ENCODE measurements at places on chromosomes 2 and 18.

DNA sequence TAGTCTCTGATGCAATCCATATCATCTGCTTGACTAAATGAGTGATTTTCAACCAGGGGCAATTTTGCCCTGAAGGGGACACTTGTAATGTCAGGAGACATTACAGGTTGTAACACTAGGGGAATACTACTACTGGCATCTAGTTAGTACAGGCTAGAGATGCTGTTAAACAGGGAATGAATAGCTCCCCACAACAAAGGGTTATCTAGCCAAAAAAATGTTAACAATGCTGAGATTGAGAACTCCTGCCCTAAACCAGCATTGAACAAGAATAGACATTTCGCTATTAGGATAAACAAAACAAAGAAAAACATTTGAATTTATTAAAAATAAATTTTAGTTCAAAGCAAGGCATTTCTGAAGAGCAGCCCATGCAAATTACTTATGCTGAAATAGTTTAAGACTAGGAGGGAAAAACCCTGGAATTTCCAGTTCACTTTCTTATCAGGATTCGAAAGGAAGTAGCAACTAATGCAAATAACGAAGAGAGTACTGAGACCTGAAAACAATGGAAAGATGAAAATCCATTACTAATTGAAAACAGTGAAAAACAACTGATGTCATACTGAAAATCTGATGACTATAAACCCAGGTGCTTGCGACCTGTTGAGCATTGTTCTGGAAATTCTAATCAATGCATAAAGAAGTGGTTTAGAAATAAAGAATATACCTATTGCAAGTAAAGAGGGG, 53.1 kb downstream of the CAB39 start:
- DNase-seq, result no peak

GRCh38 chr2:104120171-104120570, 733.7 kb upstream of the POU3F3 start:
- no peak for DNase-seq

- no peak for DNase-seq
These were observed 125.1 kb upstream of the LMAN1 start for GRCh38 chr18:59484131-59484530.

GRCh38 chr2:229130522-229130921, 140.6 kb downstream of the PID1 start:
- no peak for DNase-seq

- DNase-seq, result no peak
These were observed 16.7 kb upstream of the CNGA3 start for GRCh38 chr2:98329549-98329948.

DNA sequence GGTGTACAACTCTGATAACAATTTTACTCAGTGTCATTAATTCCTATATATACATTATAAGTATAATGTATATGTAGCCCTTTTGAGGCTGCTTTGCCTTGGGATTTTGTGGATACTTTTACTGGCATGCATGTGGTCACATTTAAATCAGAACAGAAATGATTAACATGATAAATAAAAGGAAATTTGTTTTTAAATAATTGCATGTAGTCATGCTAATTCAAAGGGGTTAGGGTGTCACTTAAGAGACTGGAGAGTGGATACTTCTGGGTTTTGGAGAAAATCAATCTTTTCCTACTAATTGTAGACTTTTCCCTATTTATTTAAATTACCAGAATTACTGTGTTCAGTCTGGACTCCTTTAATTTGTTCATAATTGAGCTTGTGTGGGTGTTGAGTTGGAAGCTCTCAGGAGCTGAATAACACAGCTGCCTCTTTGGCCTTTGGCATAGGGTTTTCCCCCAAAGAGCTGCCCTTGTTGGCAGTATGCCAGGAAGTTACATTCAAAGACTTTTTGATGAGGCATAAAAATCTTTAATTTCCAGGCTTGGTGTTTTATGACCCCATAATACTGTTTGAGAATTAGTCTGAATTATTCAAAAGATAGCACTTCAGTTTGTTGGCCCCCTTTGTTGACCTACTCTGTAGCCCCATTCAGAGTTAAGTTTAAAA, 484.7 kb upstream of the NRP2 start:
- no peak for DNase-seq

GRCh38 chr2:46363535-46364170, 66.4 kb downstream of the EPAS1 start:
- DNase-seq, result peak; percentile 11

DNA sequence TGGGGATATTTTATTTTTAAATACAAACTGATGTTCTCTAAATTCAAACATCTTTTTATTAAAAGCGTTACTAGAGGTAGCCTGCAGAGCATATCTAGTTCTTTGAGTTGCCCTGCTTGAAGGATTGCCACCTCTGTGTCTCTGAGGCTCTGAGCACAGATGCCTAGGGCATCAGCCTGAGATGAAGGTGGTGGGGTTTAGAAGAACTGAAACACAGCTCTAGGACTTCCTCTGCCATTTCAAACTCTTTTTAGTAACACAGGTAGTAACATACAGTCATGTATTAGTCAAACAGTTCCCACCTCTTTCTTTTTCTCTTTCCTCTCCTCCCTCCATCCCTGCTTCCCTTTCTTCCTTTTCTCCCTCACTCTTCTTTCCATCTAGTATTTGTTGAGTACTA, 57.6 kb downstream of the TTC21B start:
- no peak for DNase-seq

DNA sequence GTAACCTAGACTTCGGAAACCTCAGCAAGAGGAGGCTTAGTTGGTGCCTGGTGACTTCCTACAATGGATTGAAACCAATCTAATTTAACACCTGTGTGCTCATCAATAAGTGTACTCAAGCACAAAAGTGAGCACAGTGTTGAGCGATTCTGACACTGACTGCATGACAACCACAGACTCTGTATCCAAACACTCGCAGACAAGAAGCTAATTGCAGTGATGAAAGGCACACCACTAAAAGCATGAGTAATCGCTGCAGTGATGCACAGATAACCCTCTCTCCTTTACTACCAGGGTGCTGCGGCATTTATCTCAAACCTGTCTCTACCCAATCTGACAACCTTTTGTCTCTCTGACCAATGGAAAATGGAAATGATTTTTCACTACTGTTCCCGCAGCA, 168.1 kb downstream of the AFF3 start:
- DNase-seq, result no peak

DNA sequence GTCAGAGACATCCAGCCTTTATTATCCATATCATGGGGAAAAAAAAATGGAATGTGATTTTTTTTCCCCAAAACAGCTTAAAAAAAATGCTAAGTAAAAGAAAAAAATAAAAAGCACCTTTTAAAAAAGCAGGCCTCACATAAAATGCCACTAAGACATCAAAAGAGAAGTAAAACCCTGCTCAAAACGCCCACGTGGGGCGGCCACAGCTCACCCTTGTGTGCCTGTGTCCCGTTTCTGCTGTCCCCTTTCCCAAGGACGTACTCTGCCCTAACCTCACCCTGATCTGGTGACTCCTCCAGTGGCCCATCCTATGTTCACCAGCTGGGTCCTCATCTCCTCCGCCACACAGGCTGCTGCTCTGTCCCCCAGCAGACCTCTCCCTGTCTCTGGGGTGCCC, 125.4 kb downstream of the NEDD4L start:
- DNase-seq, result no peak

DNA sequence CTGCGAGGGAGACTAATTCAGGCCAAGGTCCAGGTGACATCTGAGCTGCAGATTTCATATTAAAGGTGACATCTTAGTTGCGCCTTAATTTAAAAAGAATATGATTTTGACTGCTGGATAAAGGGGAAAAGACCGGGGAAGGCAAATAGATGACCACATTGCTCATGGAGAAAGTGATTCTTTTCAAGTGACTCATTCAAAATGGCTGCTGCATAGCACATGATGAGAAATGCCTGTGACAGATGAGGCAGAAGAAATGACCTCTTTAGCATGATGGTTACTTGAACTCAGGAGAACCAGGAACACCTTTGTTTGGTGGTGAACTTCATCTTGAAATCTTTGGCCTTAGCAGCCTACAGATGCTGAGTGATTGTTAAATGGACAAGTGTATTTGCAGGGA, 385.8 kb upstream of the TRIB2 start:
- DNase-seq, result peak; percentile 22

DNA sequence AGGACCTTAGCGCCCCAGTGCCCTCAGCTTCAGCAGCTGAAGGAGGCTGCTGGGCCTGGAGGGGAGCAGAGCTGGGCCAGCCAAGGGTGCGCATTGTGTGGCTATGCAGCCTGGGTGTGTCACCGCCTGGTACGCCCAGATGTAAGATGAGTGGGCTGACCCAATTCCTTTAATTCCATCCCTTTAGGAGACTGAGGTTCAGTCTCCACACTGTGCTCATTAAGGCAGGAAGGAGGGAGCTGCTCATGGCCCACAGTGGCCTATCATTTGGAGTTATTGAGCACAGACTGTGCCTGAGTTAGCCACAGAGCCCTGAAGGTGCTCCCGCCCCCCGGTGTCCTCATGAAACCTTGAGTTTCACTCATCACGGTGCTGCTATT, 194.1 kb upstream of the GLI2 start:
- no peak for DNase-seq

GRCh38 chr18:46224181-46224775, 120.1 kb downstream of the HAUS1 start:
- DNase-seq, result no peak

DNA sequence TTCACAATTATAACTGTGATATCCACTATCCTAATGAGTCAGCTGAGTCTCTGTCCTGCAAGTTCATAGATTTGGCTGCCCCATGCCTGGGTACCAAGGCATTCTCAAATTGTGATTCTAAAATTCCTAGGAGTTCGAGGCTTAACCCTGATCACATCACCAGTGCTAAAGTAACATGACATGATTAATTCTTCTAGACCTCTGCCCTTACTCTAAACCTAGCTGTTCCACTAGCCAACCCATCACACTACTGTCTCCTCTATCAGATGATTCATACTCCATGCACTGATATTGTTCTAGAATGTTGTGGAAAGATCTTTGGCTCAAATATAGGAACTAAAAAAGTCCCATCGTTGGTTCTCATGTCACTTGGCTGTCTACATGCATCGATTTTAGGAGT, 487.6 kb downstream of the PIK3C3 start:
- DNase-seq, result no peak

DNA sequence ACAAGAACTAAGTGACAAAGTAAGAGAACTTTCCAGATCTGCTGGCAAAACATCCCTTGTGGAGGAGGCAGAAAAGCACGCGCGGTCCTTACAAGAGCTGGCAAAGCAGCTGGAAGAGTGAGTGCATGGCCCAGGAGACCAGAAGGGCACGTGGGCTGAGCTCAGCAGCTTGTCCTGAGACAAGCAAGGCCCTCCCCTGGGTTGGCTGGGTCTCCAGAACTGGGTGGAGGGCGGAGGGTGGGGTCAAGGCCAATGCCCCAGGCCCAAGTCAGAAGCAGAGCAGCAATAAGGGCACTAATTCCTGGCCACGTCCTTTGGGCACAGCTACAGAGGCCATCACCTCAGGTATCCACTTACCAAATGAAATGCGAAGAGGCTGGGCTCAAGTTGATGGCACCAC, 110.6 kb upstream of the TTC39C start:
- no peak for DNase-seq

GRCh38 chr18:7307030-7307429, 76.1 kb downstream of the LRRC30 start:
- no peak for DNase-seq

GRCh38 chr2:216694826-216695217, 527 bp downstream of the IGFBP5 start:
- no peak for DNase-seq

- DNase-seq, result no peak
These were observed 103.5 kb upstream of the MAP3K20 start for GRCh38 chr2:172972005-172972619.

DNA sequence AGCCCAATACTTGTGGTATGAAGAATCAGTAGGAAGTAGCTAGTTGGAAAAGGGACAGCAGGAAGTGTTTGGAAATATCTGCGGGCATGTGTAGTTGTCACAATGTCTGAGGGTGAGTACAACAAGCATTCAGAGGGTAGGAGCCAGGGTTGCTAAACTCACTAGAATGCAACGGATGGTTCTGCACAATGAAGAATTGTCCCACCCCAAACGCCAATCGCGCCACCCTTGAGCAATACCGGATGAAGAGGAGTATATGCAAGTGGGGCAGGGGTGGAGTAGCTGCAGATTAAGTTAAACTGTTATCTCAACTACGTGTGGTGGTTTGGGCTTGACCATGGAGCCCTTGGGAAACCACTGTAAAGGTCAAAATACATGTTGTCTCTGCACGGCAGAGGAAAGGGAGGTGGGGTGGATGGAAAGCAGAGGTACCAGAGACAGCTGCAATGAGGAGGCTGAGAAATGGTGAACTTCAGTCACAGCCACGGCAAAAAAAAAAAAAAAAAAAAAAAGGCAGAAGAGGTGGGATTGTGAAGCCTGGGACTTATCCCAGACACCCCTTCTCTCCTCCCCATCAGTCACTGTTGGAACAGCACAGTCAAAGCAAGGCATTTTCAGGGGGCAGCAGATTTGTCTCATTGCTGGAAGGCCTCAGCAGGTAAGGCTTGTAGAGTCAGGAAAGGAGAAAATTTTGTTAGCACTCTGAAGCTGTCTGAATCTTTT, 5.2 kb downstream of the CCL20 start:
- no peak for DNase-seq

DNA sequence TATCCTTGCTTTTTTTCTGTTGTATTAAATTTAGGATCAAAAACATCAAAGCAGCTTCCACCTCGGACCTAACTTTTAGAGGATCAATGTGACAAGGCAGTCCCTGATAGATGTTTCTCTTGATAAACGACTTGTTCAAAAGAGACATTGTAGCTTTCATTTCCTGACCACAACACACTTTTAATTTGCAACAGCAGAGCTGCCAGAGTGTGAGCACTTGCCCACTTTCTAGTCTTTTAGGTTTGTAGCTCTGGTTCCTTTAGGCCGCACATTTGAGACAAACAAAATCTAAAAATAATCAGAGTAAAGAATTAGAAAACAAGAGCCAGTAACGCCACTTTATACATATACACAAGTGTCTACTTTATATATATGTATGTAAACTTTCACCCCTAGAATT, 3.1 kb downstream of the FIGN start:
- no peak for DNase-seq

DNA sequence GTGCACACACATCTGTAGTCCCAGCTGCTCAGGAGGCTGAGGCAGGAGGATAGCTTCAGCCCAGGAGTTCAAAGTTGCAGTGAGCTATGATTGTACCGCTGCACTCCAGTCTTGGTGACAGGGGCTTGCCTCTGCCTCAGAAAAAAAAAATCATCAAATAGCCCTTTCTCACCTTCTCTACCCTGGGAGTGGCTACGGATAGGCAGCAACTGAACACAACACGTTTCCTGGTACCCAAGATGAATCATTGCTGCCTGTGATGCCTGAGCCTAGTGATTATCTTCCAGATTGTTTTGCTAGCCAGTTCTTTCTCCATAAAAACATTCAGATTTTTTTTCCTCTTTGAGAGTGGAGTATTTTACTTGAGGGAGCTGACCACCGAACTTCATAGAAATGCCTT, 13.5 kb downstream of the INPP4A start:
- no peak for DNase-seq

DNA sequence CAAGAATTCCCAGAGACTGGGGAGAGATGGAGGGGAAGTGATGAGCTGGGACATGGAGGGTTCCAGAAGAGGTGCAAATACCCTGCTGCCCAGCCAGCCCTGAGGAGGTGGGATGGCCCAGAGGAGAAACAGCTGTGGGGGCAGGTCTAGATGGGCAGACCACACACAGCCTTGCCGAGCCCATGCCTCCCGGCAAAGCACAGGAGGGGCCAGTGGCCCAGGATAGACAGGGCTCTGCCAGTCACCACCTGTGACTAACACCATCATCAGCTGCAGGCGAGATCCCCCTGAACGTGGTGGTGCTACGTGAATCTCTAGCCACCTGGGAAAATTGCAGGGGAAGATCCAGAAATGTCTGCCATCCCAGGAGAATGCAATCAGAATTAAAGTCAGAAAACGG, 39.4 kb downstream of the SCTR start:
- DNase-seq, result no peak

All from astrocyte of the cerebellum (primary cell).